Activated T-helper 1 cell treated with anti-CD3 and anti-CD28 coated beads, Interleukin-2, amount 50 U/mL, for 16 hours (primary cell): ENCODE measurements at places on chromosomes 3 and 15.

DNA sequence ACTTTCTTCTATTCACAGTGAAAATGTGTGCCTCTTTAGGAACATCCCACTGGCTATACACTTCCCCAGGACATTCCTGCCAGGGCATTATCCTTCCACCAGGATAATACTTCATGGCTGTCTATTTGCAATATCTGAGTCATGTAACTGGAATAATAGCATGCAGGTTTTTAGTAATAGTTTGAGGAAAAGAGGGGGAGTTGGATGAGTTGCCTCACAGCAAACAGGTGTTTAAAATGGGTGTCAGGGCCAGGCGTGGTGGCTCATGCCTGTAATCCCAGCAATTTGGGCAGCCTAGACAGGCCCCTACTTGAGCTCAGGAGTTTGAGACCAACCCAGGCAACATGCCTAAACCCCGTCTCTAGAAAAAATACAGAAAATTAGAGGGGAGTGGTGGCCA is 585.9 kb downstream of the DIPK2A start:
- no peak for DNase-seq

GRCh38 chr3:52841211-52841980 is 6.6 kb upstream of the MUSTN1 start:
- no peak for DNase-seq

- no peak for DNase-seq
These were observed 224.8 kb downstream of the FAM43A start for GRCh38 chr3:194910414-194910984.

GRCh38 chr3:175564363-175564762 is 705.2 kb downstream of the NAALADL2 start:
- no peak for DNase-seq

- DNase-seq = no peak
These were observed 44.5 kb upstream of the MAGI1 start for GRCh38 chr3:66083096-66083678.

GRCh38 chr3:148005456-148005855 is 596.3 kb downstream of the ZIC1 start:
- no peak for DNase-seq

- no peak for DNase-seq
These were observed 55.8 kb downstream of the LPP start for GRCh38 chr3:188209740-188210139.

DNA sequence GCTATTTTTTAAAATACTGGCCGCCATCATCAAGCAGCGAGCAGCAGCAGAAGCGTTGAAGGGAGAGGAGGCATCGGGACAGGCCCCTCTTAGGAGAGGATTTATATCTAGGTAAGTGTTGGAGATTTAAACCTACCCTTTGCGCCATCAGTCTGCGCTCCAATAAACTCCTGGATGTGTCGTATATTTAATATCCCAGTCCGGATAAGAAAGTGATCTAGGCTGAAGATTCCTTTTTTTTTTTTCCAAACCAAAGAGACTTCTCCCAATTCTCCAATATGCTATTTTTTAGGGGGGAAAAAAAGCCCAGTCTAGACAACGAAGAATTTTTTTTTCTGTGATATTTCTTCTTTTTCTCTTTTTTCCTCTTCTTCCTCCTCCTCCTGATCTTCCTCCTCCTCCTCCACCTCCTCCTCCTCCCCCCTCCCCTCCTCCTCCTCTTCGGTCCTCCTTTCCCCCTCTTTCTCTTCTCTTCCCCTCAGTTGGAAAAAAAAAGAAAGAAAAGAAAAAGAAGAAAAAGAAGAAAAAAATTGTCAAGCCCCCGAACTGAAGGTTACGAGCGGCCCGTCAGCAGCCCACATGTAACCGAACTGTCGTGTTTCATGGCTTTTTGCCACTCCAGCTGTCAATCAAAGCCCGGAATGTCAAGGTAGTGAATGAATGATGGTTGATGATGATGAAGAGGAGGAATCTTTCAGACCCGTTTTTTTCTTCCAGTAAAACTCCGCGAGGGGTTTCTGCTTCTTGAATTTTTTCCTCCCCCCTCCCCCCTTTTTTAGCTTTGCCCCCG is 835 bp downstream of the MEIS2 start:
- no peak for DNase-seq

GRCh38 chr3:46866720-46867549 is 3.7 kb upstream of the MYL3 start:
- DNase-seq = peak; percentile 69

- DNase-seq = no peak
These were observed 67.9 kb downstream of the IQSEC1 start for GRCh38 chr3:13005301-13005700.

DNA sequence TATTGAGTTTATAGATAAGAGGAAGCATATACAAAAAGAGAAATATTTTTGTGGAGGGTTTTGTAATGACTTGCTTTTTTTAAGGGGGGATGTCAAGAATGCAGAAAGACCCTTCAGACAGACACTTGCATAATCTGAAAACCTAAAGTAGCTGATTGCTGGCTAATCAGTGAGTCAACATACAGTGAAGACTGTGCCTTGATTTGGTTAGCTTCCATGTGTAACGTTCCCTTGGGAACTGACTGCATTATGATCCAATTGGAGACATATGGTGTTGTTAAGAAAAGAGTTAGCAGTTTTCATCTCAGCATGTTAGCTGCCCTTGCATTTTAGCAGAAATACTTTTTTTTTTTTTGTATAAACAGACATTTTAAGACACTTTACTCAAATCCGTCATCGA is 483.2 kb downstream of the RBMS3 start:
- DNase-seq = no peak

DNA sequence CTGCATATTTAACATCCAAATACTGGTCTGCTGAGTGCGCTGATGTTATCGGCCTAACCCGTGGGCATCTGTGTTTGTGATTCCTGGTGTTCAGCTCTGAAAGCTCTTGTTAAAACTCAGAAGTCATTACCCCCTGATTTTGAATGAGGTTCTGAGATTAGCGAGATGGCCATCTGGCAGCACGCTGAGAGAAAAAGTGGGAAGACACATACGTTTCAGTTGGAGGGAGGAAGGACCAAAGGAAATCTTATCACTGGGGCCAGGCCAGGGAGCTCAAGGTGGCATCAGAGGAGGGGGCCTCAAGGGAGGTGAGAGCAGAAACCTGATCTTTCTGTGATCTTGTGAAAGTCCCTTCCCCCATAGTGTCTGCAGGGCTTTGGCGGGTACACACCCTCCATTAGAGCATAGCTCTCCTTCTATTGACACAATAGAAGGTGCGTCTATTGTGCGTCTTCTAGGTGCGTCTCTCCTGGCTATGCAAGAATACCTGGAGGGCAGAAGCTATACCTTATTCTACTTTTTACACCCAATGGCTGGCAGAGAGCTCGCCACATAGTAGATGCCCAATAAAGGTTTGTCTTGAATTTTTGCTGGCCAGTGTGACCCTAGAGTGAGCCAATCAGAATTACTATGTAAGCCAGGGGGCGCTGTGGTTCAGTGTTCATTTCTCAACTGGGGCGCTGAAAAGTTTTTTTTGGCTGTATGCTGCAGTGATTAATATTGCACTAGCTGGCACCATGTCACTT is 182.4 kb downstream of the SHQ1 start:
- DNase-seq = peak; percentile 24

- no peak for DNase-seq
These were observed 32.6 kb upstream of the ATP11B start for GRCh38 chr3:182760576-182761164.

- no peak for DNase-seq
These were observed 109.7 kb upstream of the FAM3D start for GRCh38 chr3:58776231-58776630.

GRCh38 chr15:91853948-91854638 is 585 bp downstream of the SLCO3A1 start:
- peak; percentile 28 for DNase-seq

DNA sequence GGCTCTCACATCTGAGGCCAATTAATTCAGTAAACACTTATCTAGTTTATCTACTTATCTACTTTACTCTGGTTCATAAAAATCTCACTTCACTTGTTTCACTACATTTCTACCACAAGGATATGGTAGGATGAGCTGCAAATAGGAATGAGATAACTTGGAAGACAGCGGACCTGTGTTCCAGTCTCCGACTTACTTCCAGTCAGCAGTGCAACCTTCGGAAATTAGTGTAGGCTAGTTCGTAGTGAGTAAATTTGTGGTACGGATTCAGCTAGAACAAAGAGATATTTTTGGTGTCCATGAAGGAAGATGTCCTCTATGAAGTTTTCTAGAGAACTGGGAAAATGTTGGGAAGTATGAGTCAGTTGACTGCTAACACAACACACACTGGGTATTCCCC is 66.3 kb downstream of the TPRG1 start:
- no peak for DNase-seq

GRCh38 chr3:153952091-153952490 is 169.1 kb upstream of the ARHGEF26 start:
- no peak for DNase-seq
